Fibroblast of villous mesenchyme (primary cell): ENCODE measurements at places on chromosomes 13 and 19. TPM values are rescaled to one million over a fixed set of nuclear protein-coding genes. Genes with fewer than 3 reads are reported as not detected.

ZNF570 gene
- total RNA-seq, result 7.7 and 11.2 TPM in 2 replicates

NRTN gene
- total RNA-seq, result 0.32 TPM in 1 of 2 replicates, not detected in the other

SPTBN4 gene
- 0.32 and 1.3 TPM in 2 replicates for total RNA-seq

FFAR2 gene
- total RNA-seq, result not detected in 2 replicates
